IMR-90 (cell line): ENCODE measurements at places on chromosomes 16 and 17.

DNA sequence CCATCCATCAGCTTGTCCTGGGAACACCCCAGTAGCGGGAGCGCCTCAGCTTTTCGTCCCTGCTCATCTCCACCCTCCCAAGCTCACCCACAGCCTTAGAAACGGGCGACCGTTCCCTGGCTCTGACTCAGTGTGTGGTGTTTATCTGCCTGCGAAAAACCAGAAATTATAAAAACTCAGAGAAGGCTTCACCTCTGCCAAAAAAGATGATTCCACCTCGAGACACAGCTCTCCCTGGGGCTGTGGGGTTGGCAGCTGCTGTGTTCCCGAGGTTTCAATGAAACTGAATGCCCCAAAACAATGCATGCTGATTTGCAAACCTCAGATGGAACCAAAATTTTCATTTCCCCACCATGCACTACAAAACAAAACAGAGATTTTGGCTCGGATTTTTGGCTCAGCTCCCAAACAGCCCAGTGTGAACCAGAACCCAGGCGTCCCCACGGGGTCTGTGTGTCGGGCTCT, 62.4 kb upstream of the MED9 start:
- peak; percentile 80 for DNase-seq

GRCh38 chr17:1636732-1637285, 8.2 kb upstream of the SLC43A2 start:
- DNase-seq = no peak

GRCh38 chr16:67013823-67014633, 14.9 kb upstream of the CBFB start:
- peak; percentile 46 for DNase-seq

- no peak for DNase-seq
Observed at GRCh38 chr16:57549730-57550129, 7.3 kb downstream of the ADGRG5 start.

- no peak for DNase-seq
Observed at GRCh38 chr16:56966093-56966475, 4.3 kb downstream of the CETP start.

GRCh38 chr17:49872754-49873377, 25.0 kb upstream of the TAC4 start:
- no peak for DNase-seq

DNA sequence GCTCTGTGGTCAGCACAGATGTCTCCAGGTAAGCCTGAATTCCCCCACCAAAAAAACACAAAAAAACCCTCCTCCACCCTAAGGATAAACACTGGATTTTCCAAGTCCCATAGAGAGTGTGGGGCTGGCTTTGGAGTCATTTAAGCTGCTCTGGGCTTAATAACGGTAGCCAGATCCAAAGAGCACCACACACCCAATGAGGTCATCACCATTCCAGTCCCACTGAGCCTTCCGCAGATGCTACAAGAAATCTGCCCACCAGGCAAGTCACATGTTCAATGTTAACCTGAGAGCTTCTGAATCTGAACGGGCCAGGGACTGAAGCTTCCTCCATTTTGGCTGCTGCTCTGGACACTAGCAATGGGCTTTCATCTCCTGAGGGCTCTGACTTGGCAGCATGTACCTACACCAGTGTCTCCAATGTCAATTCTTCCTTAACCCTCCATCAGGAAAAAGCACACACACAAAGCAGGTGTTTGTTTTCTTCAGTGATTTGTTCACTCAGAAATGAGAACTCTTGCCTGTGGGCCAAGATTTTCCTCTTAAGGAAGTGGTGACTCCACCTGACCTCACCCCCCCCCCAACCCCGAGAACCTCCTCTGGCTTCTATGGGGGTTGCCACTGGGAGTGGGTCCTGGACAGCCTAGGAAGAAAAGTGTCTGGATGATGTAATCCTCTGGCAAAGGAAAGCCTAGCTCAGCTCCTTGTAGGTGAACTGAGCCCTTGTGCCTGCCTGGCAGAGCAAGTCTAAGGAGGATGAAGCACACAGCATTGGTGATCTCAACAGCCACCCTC, 220.1 kb downstream of the FOXL1 start:
- DNase-seq = no peak

- no peak for DNase-seq
Observed at GRCh38 chr17:57537524-57538410, 207.3 kb downstream of the CCDC182 start.

DNA sequence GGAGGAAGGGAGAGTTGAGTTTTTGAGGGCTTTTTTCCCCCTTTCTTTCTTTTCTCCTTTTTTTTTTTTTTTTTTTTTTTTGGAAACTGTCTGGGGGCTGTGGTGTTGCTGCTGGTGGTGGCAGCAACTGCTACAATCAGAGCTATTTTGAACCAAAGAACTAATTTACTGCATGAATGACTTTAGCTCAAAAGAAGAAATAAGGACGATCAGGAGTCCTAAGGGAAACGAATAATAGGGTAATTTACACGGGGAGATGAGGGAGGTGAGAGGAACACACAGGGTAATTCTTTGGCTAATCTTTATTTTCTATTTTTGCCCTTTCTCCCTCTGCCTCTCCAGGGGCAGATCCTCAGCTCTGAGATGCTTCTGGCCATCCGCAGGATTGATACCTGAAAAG, 119.8 kb downstream of the TMEM132E start:
- DNase-seq = no peak

DNA sequence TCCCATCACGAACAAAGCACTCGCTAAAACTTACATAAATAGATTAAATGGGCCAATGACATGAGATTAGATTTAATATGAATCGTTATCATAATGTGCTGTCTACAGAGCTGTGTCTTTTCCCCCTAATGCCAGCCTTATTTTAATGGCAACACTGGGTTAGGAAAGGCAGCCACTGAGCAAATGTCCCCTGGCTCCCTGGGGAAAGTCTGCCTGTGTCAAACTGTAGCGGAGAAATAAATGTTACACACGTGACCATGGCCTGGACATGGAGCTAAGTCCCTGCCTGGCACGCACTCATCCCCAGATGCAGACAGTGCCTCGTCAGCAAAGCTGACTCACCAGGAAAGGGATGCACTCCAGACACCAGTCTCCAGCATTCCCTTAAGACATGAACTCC, 61.3 kb upstream of the SDK2 start:
- peak; percentile 1 for DNase-seq

DNA sequence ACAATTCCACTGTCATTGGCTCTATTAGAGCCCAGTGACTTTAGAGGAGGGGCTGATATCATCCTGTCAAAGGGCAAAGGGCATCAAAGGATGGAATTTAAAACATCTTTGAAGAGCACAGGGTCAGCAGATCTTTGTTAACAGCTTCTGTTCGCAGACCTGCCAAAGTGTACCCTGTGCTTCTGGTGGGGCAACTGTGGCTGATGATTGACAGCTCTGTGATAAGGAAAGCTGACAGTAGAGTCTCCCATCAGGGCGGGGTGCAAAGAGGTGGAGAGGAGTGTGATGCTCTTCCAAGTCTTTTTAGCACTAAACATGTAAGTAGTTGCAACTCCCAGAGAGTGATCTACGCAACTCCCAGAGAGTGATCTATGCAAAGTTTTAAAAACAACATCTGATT, 742.1 kb upstream of the SOX9 start:
- DNase-seq = no peak

GRCh38 chr16:16086653-16087446, 136.4 kb downstream of the ABCC6 start:
- no peak for DNase-seq

- no peak for DNase-seq
Observed at GRCh38 chr16:28532940-28533647, 5.7 kb downstream of the NUPR1 start.

- peak; percentile 4 for DNase-seq
Observed at GRCh38 chr17:60914078-60914477, 236.4 kb downstream of the BCAS3 start.

GRCh38 chr16:46822270-46822669, 8.7 kb downstream of the C16orf87 start:
- DNase-seq = peak; percentile 91

GRCh38 chr17:7315570-7316235, 543 bp upstream of the GPS2 start:
- DNase-seq = no peak

DNA sequence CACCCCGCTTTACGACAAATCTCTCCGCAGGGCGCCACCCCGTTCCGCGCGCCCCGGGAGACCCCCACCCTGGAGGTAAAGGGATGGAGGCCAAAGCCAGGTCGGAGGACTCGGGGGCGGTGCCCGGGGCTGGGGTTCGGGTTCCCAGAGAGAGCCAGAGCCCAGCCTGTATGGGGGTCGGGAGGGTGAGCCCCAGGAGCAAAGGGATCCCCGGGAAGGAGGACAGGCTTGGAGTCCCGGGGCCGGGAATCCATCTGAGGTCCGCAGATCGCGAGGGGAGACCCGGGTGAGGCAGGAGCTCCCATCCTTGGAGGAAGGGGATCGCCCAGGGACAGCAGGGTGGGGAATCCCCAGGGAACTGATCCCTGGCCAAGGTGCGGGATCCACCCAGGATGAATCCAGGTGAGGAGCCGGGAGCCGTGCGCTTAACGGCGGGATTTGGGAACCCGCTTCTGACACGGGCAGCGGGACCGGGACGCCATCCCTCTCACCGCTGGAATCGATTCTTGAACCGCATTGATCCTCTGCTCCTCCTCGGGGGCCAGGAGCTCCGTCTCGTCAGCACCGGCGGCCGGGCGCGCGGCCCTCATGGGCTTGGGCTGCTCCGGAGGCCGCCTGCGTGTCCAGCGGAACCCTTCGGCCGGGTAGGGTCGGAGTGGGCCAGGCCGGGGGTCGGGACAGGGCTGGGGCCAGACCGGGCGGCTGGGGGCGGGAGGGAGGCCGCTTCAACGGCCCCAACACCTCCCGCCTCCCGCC, at the start of gene MMD:
TSS of gene MMD (minus strand) at position 657 of the 756 bp plus-strand sequence. CDS start at position 517, 140 bp downstream.
- DNase-seq = no peak

DNA sequence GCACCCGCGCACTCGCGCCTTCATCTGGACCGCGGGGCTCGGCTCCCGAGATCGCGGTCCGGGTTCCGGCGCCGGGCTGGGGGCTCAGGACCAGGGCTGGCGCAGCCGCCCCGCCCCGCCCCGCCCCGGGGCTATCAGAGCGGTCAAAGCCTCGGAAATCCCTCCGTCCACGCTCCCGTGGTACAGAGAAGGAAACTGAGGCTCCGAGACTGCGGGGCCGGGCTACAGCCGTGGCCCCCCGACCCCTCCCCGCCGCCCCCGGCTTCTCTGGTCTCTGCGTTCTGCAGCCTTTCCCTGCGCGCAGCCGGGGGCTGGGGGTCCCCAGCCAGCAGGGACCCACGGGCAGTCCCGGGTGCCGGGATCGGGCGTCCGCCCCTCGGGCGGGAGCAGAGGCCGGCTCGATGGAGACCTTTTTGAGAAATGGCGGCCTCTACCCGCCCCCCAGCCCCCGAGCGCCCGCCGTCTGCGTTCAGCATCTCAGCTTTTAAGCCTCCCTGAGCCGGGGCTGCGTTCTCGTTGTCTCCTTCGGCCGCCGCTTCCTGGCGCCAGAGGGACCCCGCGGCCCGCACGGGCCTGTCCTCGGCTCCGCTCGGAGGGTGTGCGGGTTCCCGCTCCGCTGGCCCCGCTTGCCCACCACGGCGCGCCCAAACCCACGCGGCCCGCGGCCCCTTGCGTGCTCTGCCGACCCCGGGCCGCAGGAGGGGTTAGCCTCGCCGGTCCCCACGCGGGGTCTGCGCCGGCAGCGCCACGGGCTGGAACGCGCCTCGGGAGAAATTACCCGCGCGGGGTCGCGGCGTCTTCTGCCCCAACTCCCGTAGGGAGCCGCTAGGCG, 1.5 kb upstream of the NPTX1 start:
- DNase-seq = peak; percentile 59

DNA sequence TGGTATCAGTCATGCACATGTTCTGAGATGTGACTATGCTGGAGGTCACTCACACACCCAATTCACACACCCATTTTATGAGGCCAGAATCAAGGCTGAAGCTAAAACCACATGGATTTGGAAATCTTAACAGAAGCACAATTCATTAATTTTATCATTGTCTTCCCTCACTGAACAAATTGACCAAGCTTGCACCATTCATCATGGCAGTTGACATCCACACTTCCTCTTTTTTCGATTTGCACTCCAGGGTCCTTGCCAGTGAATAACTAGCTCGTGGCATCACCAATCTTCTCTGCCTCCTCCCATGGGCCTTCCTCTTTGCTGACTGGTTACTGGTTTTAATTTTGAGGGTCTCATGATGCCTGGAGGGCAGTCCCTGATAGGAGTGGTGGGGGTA, 123.0 kb upstream of the ASIC2 start:
- DNase-seq = no peak

DNA sequence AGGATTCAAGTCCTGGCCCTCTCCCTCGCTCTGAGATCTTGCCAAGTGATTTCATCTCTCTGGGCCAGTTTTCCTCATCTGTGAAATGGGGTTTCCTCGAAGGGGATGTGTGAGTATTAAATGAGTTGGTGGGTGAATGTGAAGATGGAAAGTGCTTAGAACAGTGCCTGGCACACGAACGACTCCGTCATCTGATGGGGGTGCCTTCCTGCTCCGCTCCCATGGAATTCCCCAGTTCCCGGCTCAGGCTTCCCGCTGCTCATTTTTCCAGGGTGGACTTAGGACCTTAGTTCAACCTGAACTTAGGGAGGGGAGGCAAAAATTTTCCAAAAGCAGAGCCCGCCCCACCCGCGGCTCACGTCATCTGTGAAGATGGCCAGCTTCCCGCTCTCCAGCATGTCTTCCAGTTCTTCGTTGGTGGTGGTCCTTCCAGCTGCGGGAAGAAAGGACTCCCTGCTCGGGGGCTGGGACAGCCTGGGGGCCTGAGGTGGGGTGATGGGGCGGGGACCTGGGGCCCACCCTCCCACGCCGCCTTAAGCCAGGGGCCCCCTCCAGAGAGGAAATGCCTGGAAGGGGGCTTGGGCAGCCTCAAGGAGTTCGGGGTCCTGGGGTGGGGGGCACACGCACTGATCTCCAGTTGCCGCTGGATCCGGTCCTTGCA, 11.4 kb downstream of the HSD3B7 start:
- DNase-seq = no peak

- DNase-seq = no peak
Observed at GRCh38 chr17:36979565-36979941, 30.8 kb downstream of the AATF start.

DNA sequence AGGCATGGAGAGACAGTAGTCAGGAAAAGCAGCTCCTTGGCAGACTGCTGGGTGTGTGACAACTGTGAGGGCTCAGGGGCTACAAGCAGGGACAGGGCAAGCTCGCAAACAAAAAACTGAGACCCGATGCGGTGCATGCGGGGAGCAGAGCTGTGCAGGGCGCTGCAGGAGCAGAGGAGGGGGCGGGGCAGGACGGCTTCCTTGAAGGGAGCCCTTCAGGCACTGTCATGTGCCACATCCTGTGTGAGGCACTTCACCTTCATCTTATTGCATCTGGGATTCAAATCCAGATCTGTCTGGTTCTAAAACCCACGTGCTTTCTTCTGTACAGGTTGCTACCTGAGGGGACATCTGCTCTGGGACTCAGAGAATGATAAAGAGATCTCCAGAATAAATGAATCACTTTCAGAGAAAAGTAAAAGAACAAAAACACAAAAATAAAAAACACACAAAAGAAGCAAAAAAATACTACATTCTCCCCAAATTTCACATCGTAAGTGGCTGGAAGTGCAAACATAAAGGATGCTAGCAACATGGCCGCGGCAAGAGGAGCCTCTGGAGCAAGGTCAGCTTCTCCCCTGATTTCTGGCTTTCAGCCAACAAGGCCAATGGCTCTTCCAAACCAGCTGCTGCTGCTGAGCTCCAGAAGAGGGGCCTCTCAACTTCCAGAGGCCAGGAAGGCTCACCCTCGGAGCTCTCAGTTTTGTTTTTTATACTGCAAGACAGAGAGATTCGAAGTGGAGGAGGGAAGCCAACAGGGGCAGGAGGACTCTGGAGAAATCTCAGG, 14.2 kb downstream of the LYRM9 start:
- DNase-seq = no peak

- no peak for DNase-seq
Observed at GRCh38 chr17:82291582-82292250, 18.2 kb upstream of the CSNK1D start.
